ENCODE measurements at places on chromosomes 12 and 14.

GRCh38 chr12:10614056-10614370, 604 bp upstream of the MAGOHB start:
- no peak for DNase-seq

DNA sequence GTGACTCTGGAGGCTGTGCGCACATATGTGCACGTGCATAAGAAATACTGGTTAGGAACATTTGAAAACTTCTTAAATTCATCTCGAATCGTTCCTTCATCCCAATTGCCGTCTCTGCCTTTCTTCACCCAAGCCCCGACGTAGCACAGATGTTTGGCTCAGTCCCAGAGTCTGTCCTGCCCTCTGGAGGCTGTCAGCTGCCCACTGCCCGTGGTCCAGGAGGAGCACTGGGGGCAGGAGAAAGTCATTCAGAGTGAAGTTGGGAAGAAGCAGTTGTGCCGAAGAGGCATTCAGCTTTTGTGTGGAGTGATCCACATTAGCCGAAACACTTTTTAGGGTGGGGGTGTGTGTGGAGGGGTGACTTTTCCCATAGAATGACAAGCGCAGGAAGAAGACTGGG, 124.9 kb downstream of the TSPAN9 start:
- no peak for DNase-seq

GRCh38 chr12:54126696-54127537, 61.9 kb downstream of the SMUG1 start:
- no peak for DNase-seq

GRCh38 chr12:121953695-121954094, 35.3 kb downstream of the CFAP251 start:
- DNase-seq: no peak

DNA sequence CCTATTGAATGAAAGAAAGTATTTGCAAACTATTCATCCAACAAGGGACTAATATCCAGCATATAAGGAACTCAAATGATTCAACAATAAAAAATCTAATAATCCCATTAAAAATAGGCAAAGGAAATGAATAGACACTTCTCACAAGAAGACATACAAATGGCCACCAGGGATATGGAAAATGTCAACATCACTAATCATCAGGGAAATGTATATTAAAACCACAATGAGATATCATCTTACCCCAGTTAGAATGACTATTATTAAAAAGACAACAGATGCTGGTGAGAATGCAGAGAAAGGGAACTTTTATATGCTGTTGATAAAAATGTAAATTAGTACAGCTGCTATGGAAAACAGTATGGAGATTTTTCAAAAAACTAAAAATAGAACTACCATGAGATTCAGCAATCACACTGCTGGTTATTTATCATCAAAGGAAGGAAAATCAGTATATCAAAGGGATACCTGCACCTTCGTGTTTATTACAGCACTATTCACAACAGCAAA, 89.3 kb downstream of the GARIN6 start:
- DNase-seq: no peak

DNA sequence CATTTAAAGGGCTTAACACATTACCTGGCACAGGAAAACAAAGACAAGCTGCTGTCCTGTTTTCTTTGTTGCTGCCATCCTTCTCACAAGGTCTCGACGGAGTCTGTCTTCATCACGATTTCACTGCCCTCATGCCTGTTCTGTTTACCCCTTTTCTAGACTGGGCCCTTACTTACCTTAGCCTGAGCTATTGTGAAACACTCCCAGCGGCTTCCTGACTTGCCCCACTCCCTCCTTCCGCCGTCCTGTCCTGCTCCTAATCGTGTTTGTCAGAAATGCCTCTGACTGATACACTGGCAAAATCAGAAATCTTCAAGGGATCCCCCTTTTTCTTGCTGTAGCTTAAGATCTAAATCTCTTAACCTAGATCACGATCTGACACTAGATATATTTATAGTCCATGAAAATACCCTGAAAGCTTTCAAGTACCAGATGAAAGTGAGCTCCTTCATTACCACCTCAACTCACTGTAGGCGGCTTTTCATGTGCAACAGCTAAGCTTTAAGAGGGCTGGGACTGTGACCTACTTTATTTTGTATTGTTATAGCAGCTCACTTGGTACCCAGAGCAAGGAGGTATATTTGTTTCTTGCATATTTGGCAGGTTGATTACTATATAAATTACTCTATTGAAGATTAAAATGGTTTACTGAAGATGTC, 32.1 kb downstream of the TECPR2 start:
- DNase-seq: no peak

- DNase-seq: no peak
Measured at GRCh38 chr14:92704036-92704804, 44.2 kb downstream of the LGMN start.

DNA sequence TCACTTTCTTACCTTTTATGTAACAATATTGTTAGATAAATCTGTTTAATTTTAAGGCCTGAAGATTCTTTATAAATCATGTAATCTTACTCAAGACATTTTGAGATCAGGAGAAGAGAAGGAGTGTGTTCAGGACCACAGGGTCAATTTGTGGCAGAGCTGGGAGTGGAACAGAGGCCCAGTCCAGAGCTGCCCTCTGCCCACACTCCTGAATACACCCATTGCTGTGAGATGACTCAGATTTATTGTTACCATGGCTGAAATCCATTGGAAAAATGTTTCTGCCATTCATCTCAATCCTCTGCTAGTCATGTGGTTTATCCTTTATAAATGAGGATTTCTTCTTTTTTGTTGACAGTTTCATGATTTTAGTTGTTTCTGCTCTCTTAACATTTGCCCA, 100.5 kb upstream of the STXBP6 start:
- no peak for DNase-seq

GRCh38 chr14:68756000-68756481, 36.8 kb downstream of the ZFP36L1 start:
- no peak for DNase-seq

- no peak for DNase-seq
Measured at GRCh38 chr14:95527387-95528002, 7.4 kb upstream of the GLRX5 start.

- DNase-seq: no peak
Measured at GRCh38 chr12:127306604-127307215, 960.3 kb upstream of the TMEM132C start.

DNA sequence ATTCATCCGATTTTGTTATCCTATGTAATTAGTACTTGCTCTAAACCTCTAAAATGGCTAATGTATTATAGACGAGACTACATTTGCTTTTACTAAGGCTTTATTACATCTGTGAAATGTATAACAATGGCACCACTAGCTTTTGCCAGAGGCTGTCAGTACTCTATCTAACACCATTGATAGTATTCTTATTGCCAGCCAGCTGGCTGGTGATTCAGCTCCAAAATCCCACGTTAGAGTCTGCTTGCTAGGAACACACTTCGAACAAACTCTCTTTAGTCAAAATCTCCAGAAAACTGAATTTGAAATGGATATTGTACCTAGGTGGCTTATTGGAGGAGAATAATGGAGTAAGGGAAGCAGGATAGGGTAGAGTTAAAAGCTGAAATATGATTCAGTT, 839.2 kb downstream of the SLC6A15 start:
- DNase-seq: no peak

DNA sequence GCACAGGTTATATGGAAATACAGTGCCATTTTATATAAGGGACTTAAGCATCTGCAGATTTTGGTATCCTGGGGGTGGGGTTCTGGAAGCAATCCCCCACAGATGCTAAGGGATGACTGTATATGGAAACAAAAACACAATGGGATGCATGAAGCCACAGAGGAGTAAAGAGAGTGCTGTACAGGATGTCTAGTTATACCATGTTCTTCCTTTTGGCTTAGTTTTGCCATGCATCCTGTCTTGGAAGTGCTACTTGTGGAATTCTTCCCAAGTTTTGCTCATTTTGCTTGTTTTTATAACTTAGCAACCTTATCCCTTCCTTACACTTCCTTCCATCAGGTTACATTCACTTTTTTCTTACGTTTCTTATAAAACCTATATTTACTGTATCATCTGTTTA, 55.6 kb downstream of the TRMT5 start:
- DNase-seq: no peak

- DNase-seq: no peak
Measured at GRCh38 chr12:120247183-120247582, 18.3 kb downstream of the PXN start.

GRCh38 chr12:31021181-31021580, 52.5 kb upstream of the DDX11 start:
- DNase-seq: no peak

DNA sequence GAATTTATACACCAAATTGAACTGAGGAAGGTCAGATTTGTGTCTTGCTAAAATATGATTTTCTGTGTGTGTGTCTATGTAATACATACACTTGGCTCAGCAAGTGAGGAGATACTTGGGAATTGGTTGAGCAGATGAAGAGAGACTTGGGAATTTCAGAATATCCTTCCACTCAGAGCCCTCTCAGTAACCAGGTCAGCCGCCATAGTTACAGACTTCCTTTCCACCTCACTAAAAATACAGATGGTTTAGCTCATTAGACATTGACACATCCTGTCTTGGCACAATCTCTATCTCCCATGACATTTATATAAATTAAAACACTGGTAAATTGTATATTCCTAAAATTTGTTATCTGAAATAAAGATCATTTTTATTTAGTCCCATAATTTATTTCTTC, 15.9 kb downstream of the PIK3C2G start:
- DNase-seq: no peak

GRCh38 chr12:57483466-57483865, 3.8 kb upstream of the ARHGAP9 start:
- DNase-seq: no peak

DNA sequence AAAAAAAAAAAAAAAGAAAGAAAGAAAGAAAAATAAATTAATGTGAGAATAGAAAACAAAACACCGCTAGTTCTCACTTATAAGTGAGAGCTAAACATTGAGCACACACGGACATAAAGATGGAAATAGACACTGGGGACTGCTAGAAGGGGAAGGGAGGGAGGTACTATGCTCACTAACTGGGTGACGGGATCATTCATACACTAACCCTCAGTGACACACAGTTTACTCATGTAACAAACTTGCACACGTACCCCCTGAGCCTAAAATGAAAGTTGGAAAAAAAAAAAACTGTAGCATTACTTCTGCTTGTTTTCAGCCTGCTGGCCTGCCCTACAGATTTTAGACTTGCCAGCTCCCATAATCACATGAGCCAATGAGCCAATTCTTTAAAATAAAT, 10.5 kb upstream of the PRMT5 start:
- DNase-seq: no peak

GRCh38 chr14:20477211-20477876, 8.1 kb downstream of the PNP start:
- no peak for DNase-seq

DNA sequence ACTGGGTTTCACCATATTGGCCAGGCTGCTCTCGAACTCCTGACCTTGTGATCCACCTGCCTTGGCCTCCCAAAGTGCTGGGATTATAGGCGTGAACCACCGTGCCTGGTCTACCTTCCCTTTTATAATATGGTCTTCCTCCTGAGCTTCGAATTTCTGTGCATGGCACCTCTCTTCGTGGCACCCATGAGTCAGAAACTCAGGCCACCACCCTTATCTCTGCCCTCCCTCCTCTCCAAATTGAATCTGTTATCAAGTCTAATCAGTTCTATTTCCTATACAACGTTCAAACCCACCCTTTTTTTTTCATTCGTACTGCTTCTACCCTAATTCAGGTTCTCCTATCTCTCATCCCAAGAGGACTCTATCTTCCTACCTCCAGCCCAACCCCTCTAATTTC, 5.0 kb upstream of the TINF2 start:
- no peak for DNase-seq

DNA sequence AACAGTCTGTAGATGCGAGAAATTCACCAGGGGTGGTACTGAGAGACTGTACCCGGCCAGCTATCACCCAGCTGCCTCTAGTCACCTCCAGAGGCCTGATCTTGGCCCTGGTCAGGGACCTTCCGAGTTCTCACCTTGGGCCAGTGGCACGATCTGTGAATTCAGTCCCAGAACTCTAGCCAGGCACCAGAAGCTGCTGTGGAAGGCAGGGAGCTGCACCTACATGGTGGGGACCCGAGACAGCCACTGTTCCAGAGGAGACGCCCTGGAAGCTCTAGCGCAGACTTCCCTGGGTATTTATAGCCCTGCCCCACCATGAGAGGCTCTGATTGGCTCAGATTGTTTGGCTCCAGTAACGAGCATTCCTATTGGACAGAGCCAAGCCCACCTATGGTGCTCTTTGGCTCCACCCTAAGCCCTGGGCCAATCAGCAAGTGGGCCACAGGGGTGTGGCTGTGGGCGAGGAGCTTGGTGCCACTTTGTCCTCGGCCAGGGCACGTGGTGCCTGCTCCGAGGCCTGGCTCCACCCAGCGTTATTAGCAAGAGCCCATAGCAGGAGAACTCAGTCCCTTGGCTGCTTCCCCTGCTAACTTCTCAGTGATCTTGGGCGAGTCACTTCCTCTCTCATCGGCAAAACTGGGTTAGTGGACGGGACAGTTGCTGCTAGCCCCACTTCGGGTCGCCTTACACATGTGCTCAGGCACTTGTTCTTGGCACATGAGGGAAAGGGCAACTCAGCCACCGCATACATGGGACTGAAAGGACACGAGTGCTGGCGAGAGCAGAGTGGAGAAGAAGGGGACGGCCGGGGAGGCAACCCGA, 89.0 kb upstream of the BCL11B start:
- no peak for DNase-seq

- no peak for DNase-seq
Measured at GRCh38 chr14:61213191-61213621, 67.9 kb downstream of the TMEM30B start.

DNA sequence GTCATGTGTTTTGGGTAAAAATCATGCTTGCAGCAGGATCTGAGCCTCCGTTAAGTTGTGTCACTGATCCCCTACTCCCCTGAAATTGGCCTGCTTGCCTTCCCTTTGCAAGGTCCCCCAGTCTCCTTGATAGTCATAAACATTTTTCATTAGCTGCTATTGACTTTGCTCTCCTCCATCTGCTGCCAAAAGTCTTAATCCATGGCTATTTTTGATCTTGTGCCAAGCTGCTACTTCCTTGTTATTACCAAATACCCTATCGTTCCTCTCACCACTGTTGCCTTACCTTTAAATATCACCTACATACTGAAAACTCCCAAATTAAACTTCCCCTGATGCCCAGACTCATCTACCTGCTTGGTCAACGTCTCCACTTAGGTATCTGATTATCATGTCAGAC, 148.3 kb downstream of the PHLDA1 start:
- DNase-seq: no peak

GRCh38 chr14:56357428-56357827, 222.2 kb upstream of the TMEM260 start:
- DNase-seq: no peak

DNA sequence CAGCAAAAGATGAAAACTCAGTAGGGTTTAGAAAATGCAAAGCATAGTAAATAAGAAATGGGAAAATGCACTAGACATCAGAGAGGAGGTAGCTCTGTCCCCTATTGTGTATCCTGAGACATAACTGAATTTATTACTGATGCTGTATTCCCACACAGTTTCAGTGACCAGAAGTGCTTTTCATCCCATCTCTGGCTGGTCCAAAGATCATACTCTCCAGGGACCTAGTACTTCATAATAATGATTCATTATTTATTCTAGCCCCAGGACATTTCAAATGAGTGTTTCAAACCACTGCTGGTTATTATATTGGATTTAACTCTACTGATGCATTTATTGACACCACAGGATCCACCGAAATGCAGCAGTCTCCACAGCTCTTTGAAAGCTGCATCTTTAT, 163.3 kb downstream of the PAWR start:
- DNase-seq: no peak

GRCh38 chr12:122873540-122873939, 22.4 kb downstream of the VPS37B start:
- DNase-seq: no peak

Data from keratinocyte (primary cell).